RPMI7951 (cell line): ENCODE measurements at places on chromosomes 13 and 19. TPM values are rescaled to one million over a fixed set of nuclear protein-coding genes. Genes with fewer than 3 reads are reported as not detected.

The DMKN gene
- total RNA-seq, result 2.9 TPM in 1 of 2 replicates, not detected in the other

The ZNF583 gene
- 2.1 and 3.5 TPM in 2 replicates for total RNA-seq

The KLK8 gene
- total RNA-seq, result not detected in 2 replicates

The DMRTC2 gene
- not detected in 2 replicates for total RNA-seq

The C19orf47 gene
- total RNA-seq, result 7.2 and 8.9 TPM in 2 replicates

The KXD1 gene
- 159 TPM in 2 replicates for total RNA-seq

The CYP4F8 gene
- total RNA-seq, result not detected in 2 replicates

The CYP2A7 gene
- total RNA-seq, result not detected in 2 replicates

The CDX2 gene
- not detected in 2 replicates for total RNA-seq

The CKM gene
- 0.20 and 0.24 TPM in 2 replicates for total RNA-seq
